NCI-H1436 (cell line): ENCODE measurements at places on chromosomes 3 and 15.

DNA sequence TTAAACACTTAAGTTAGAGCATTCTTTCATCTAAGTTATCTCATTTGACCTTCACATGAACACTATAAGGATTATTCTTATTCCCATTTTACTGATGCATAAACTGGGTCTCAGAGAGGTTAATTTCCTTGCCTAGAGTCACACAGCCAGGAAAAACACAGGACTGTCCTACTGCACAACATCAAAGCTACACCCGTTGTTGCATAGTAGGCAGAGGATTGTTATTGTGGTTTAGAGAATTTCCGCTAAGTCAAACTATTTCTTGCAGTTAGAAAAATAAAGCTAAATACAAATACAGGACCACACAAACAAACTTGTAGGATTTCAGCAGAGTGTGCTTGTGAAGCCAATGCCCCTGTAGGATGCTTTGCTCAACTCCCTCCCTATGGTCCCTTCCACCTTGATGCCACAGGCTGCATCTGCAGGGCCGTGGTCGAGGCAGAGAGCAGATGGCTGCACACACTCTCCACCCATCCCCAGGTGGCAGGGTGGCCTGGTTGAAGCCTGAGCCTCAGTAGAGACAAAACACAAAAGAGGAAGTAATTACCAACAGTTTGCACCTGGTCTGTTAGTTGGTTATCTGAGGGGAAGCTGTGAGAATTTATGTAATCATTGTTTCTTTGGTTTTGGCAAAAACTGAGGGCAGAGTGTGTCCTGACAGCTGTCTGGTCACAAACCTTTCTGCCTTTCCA is 41.1 kb upstream of the SKOR1 start:
- no peak for DNase-seq

GRCh38 chr15:59524331-59524731 is 86.3 kb downstream of the FAM81A start:
- no peak for DNase-seq

GRCh38 chr3:156132313-156132712 is 11.9 kb downstream of the KCNAB1 start:
- no peak for DNase-seq

DNA sequence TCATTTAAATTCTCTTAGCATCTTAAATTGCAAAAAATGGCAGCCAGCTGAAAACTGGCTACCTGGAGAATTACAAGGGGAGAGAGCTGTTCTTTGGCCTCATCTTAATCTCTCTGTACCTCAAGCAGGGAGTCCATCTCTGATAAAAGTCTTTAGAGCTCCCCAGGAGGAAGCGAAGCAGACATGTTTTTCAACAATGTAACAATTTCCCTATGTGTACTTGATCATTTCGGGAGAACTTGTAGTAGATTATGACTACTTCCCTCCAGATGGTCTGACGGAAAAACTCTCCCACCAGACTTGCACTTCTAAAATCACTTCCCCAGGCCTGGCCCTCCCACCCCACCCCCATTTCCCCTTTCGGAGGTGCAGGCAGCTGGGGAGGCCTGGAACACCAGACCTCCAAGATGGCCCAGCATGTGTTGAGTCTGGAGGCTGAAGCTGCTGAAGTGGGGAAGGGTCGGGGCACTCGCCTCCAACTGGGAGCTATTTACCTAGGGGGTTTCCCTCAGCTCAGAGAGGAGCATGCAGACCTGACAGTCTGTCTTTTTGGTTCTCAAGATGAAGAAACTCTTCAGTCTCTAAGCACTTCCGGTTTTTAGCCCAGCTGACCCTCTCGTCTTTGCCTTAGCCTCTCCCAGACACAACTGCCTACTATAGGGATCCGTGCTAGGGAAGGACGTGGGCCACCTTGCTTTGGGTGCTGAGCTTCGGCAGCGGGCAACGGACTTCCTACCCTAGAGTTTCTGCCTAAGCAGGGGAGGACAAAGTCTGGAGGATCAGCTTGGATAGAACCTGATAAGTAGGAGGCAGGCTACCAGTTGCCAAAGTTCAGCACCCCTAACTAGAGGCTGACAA is 164.0 kb upstream of the TBL1XR1 start:
- no peak for DNase-seq
